Sigmoid colon (tissue), 7 donors: ENCODE measurements at places on chromosomes 1 and 21. TPM values are rescaled to one million over a fixed set of nuclear protein-coding genes. Genes with fewer than 3 reads are reported as not detected.

RUNX3 gene
- total RNA-seq, result 1.2 TPM

RHOU gene
- total RNA-seq, result 12.1 TPM

LCE1C gene
- not detected for total RNA-seq

- no peak for DNase-seq
Measured at GRCh38 chr1:5577255-5578040, 414.8 kb downstream of the NPHP4 start.

DNA sequence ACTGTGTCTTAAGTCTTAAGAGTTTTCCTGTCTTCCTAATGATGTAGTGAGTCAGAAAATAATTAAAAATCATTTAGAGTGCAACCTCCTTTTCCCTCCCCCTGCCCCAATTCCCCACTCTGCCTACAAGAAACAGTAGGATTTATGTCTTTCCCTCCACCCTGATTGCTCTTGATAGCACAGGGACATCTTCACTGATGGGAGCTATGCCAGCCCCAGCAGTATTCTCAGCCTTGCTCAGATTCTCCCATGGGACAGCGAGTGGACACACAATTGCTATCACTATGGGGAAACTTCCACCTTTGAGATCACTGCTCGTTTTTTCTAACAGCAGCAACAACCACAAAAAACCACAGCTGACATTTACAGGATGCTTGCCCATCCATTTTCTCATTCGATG, 216.6 kb upstream of the PLXNA2 start:
- no peak for DNase-seq

DNA sequence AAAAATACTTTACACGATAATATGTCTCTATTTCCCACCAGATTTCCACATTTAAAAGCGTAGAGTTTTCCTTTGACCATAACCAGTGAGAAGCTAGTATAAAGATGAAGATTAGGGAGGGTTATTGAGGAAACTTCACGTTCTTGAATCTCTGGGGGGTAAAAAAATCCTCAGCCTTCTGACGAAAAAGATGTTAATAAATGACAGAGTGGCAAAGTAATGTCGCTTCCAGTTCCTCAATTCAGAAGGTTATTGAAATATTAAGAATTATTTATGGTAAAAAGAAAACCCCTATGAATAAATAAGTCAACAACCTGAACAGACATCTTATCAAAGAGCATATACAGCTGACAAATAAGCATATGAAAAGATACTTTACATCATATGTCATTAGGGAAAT, 241.0 kb downstream of the GPATCH2 start:
- no peak for DNase-seq

DNA sequence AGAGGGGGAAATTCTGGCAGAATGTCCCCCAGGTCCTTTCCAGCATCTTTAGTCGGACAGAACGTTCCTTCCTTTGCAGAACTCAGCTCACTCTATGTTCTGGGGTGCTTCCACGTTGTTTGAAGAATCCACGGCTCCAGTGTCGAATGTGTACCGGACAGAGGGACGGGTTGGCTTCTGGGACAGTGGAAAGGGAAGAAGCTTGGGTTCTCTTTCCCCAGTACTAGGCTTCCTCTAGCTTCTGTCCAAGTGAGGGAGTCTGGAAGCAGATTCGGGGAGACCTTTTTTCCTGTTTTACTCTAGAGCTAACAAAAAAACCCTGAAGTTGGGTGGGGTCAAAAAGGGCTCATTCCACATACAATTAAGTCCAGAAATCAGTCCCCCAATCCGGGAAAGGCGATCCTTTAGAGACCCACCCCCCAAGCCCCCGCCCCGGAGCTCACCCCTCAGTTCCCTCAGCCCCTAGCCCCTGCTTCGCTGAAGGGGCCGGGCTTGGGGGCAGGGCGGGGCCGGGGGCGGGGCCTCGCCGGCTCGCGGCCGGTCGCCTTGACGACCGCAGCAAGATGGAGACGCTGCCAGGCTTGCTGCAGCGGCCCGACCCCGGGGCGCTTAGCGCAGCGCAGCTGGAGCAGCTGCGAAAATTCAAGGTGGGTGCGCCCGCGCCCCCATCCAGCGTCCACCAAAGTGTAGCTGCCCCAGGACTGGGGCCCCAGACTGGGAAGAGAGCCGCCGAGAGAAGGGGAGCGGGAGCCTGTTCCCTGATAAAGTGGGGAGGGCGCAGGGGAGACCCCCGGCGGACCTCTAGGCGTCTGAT, at the start of gene RIIAD1:
Gene RIIAD1 (plus strand): TSS at position 549 of the 814 bp plus-strand sequence. CDS start 15 bp downstream, at position 564.
- DNase-seq, result no peak

DNA sequence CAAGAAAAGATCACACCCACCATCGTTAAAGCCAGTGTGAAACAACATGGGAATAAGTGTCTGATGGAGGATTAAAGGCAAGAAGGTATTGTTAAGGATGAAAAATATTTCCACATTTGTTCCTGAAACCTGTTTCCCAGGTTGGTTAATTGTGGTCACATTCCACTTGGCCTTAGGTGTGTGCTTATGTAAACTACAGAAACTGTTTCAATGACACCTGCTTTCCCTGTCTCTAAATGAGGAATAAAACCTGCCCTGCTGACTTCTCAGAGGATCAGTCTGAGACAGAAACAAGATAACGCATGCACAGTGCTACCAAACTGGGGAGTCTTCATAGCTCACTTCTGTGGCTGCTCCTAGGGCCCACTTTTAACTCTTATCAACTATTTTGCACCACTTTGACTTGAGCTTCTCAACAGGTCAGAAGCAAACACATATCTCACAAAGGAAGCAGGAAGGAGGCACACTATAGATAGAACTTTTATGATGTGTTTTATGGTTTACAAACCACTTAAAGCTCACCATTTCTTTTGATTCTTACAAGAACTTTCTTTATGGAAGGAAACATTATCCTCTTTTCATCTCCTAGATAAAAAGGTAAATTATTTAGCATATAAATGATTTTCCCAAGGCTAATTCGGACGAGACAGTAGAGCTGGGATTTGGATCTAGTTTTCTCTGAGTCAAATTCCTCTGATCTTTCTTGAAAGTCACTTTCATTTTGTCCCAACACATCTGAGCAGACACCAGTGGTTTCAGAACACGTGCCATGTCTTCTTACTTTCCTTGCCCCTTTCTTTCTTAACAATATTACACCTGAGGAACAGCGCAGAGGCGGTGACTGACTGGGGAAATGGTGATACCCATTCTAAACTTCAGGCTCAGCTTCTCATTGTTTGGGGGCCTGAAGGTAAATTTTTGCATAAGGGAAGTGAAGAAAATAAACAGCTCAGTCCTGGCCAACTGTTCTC, 33.4 kb downstream of the CYP2J2 start:
- DNase-seq, result no peak

- peak; percentile 87 for DNase-seq
Measured at GRCh38 chr21:39004634-39005501, 178.4 kb downstream of the PSMG1 start.

GRCh38 chr1:167706931-167707877, 14.6 kb upstream of the MPZL1 start:
- DNase-seq, result no peak
